Stimulated activated CD4-positive, alpha-beta T cell treated with anti-CD3 and anti-CD28 coated beads, Interleukin-1b, Interleukin-23, amount 100 ng/mL, for 1 hour (primary cell): ENCODE measurements at places on chromosomes 12 and 14.

- DNase-seq: no peak
Measured at GRCh38 chr14:57486767-57487379, 6.8 kb downstream of the CCDC198 start.

DNA sequence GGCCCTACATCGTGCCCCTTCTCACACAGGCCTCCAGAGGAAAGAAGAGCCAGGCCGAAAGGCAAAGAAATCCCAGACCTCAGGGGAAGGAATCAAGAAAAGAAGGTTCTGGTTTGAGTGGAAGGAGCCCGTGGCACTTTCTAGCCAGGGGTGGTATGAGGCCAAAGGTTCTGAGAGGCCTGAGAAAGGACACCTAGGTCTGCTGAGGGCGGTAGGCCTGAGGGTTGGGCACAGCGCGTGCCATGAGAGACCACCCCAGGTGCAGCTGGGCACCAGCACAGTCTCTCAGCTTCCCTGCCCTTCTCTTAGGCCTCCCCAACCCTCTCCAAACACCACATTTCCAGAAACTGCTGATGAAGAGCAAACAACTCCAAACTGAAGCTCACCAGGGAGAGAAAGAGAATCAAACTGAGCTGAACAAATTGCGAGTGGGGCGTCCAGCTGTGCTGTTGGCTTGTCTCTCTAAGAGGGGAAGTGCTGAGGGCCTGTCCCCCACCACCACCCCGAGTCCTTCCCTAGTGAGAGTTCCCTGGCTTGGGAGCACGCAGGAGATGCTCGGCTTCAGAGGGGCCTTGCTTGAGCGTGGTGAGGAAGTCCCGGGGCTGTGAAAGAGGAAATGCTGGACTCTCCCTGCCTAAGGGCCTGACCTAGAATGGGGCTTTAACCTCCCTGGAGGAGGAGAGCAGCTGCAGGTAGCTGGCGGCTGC lies 184.8 kb downstream of the ZFP36L1 start:
- no peak for DNase-seq

GRCh38 chr14:53265025-53265424 lies 111.9 kb upstream of the DDHD1 start:
- no peak for DNase-seq

DNA sequence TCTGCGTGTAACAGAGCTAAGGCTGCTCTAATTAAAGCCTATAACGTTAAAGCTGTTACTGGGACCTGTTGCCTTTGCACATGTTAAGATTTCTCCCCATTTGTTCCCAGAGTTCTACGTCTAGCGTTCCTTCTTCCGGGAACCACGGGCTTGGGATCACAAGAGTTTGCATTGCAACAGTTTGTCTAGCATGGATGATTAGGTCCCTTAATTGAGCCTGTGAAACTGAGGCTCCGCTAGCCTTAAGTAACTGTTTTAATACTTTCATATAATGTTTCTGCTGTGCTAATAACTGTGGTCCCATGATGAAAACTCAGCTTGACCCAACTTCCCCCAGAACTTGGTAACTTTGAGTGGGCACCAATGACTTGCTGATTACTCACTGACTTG lies 16.7 kb upstream of the LYZ start:
- DNase-seq: no peak

GRCh38 chr12:43835264-43835655 lies 621 bp upstream of the TMEM117 start:
- DNase-seq: no peak

GRCh38 chr14:93040443-93040842 lies 75.3 kb downstream of the ITPK1 start:
- no peak for DNase-seq

DNA sequence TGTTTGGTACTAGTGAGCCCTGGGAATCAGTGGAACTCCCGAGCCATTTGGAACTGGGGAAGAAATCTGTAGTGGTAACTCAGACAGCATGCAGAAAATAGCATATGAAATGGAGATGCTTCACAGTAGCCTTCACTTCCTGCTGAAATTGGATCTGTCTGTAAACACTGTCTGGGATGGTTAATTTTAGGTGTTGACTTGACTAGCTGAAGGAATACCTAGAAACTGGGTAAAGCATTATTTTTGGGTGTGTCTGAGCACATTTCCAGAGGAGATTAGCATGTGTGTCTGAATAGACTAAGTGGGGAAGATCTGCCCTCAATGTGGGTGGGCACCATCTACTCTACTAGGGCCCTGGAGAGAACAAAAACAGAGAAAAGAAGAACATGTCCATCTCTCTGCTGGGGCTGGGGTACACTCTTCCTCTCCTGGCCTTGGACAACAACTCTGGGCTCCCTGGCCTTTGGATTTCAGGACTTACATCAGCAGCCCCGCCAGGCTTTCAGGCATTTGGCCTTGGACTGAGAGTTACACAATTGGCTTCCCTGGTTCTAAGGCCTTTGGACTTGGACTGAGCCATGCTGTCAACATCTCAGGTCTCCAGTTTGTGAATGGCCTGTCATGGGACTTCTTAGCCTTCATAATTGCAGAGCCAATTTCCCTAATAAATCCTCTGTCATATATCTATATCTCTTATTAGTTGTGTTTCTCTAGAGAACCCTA lies 14.0 kb upstream of the CRADD start:
- DNase-seq: no peak

DNA sequence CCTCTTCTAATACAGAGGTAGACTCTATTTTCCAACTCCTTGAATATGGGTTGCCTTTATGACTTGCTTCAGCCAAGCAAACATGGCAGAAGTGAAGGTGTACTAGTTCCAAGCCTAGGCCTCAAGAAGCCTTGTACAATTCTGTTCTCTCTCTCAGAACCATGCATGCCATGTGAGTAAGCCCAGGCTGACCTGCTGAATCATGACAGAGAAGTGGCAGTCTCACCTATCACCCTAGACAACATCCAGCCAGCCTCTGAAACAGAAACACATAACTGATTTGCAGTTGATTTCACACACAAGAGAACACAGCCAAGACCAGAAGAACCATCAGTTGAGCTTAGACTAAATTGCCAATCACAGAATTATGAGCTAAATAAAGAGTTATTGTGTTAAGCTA lies 157.2 kb downstream of the GARIN6 start:
- DNase-seq: no peak

- no peak for DNase-seq
Measured at GRCh38 chr14:57833323-57833722, 32.6 kb downstream of the SLC35F4 start.

- no peak for DNase-seq
Measured at GRCh38 chr12:27434673-27435565, 11.6 kb upstream of the SMCO2 start.

- no peak for DNase-seq
Measured at GRCh38 chr12:115450710-115451109, 766.7 kb upstream of the TBX3 start.

GRCh38 chr12:57904848-57905811 lies 36.2 kb upstream of the ATP23 start:
- DNase-seq: peak; percentile 59

DNA sequence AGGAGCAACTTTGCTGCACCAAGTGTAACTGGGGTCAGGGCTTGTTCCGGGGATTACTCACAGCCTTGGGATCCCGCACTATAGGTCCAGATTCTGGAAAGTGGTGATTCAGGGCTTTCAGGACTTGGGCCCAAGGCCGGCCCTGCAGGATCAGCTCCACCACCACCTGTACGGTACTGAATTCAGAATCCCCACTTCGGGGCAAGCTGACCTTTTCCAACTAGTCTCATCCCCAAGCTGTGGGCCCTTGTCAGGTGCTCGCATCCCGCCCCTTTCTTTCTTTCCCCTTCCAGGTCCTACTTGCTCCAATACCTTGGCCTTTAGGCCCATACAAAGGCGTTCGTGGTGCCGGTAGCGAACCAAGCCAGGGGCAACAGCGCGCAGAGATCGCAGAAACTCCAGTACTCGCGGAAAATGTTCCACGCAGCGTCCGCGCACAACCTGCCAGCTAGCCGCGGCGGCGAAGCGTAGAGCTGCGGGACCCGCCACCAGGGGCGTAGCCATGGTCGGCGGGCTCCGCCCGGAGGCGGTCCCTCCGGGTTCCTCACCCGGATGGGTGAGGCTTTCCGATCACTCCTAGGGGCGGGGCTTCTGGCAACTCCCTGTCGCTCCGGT lies 487 bp downstream of the TINF2 start:
- peak; percentile 89 for DNase-seq

DNA sequence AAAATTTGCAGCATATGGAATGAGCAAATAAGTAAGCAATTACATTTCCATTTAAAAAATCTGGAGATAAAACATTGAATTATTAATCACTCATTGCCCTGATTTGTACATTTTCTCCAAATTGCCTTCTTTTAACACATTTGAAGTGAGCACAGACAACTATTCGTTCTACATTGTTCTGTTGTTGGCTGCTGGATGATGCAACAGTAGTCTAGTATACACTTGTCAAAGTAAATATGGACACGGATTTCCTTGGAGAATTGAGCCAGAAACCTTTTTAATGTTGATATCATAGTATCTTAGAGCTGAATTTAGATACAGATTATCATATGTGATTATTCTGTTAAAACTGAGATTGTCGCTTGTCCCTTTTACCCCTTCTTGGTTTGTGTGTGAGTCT lies 188.2 kb downstream of the FUT8 start:
- DNase-seq: no peak

DNA sequence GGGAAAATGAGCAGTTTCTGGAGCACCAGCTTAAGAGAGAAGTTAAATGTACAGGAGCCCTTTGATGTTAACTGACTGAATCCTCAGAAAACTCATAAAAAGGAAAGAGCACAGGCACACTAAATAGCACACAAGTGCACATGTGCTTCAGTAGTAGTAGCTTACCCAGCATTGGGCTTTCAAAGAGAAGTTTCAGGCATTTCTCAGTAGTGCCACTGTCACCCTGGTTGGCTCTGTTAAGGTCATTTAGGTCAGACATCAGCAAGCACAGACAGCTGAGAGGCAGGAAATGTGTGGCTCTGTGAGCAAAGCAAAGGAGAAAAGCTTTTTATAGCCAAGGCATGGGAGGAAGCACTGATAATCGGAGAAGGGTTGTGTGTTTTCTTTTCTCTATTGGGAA lies 96.3 kb upstream of the HIF1A start:
- DNase-seq: no peak

DNA sequence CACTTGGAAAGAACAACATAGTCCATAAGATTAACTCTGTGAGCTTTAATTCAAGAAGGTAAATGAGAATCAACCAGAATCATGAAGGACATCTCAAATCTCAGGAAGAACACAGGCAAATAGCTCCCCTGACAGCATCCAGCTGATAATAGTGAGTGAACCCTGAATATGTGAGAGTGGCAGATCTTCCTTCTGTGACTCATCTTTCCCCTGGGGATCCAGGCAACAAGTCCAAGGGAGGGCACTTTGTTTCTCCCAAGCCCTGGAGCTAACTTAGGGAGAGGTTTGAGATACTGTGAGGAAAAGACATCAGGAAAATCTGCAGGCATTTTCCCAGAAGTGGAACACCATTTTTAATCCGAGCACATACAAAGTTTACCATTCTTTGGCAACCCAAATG lies 763.9 kb upstream of the MGAT4C start:
- no peak for DNase-seq

GRCh38 chr14:102733326-102733725 lies 43.9 kb upstream of the TRAF3 start:
- no peak for DNase-seq

GRCh38 chr12:57008178-57008577 lies 1.8 kb upstream of the ZBTB39 start:
- no peak for DNase-seq

DNA sequence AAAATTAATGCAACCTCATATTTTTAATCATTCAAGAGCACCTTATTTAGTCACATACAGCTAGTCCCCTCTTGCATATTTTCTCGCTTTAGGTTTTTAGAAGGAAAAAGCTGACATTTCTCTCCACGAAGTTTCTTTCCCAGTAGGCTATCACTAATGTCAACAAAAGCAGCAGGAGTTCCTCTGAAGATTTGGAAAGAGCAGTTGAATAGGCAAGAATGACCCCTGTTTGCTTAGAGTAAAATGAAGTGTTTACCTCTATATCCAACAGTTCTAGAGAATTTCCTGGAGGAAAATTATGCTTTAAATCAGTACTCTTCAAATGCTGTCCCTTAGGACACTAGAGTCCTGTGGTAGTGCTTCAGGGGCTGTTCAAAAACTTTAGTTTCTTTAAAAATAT lies 188.1 kb upstream of the PRKD1 start:
- no peak for DNase-seq

- no peak for DNase-seq
Measured at GRCh38 chr14:63924375-63924774, 71.6 kb downstream of the SYNE2 start.

- DNase-seq: no peak
Measured at GRCh38 chr12:105945880-105946279, 192.9 kb downstream of the NUAK1 start.

DNA sequence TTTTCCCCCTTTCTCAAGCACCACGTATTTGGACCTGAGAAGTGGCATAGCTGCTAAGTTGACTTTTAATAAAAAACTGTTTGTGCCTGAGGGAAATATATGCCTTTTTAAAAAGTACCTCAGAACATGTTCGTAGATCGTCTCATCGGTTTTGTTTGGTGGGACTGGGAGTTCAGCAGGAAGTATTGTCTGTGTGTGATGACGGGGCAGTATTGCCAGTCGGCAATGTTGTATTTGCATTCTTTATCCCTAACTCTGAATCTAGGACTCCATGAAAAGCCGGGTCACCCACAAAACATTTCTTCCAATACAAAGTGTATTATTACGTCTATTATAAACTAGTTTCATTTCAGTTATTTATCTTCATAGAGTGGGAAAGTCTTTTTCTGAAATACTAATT lies 19.7 kb upstream of the FGD4 start:
- no peak for DNase-seq

GRCh38 chr12:59194794-59195193 lies 274.5 kb upstream of the LRIG3 start:
- no peak for DNase-seq

DNA sequence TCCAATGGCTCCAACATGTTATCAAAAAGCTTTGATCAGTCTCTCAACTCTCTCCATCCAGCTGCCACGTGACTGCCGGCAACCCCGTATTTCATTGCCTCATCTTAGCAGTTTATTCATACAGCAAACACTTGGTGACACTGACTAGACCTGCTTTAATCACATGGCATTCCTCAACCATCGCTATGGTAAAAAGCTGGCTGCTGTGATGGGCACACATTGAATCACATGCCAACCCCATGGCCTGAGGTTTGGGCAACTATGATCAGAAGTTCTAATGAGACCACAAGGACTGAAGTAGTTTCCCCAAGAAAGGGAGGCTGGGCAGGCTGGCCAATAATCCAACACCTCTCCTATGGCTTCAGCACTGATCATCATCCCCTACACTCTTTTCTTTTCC lies 40.6 kb upstream of the TAS2R42 start:
- no peak for DNase-seq

DNA sequence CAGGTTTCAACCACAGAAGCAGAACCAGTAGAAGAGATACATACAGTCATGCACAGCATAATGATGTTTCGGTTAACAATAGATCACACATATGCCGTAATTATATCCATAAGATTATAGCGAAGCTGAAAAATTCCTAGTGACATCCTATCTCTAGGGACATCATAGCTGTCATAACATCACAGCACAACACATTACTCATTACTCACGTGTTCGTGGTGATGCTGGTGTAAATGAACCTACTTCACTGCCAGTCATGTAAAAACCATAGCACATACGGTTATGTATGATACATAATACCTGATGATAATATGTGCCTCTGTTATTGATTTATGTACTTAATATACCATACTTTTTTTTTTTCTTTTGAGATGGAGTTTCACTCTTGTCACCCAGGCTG lies 44.7 kb downstream of the KLRG1 start:
- no peak for DNase-seq
